Forelimb muscle (tissue), 1 donor: ENCODE measurements at places on chromosomes 12 and 14. TPM values are rescaled to one million over a fixed set of nuclear protein-coding genes. Genes with fewer than 3 reads are reported as not detected.

DNA sequence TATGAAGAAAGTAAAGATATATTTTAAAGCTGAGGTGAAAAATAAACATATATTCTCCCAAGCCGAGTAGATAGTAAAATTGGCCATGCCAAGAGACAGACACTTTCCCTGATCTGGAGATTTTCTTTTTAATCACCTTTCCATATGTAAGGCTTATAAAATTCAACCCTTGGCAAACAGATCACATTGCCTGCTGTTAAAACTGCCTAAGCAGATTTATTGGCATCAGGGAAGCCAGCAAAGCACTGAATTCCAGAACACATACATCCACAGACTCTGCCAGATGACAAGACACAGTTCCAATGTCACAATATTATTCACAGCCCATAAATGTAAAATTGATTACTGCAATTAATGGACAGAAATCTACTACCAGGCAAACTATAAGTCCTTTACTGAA, 78.2 kb upstream of the GARIN2 start:
- no peak for DNase-seq

The LRRIQ1 gene
- 0.63 TPM for polyA plus RNA-seq

DNA sequence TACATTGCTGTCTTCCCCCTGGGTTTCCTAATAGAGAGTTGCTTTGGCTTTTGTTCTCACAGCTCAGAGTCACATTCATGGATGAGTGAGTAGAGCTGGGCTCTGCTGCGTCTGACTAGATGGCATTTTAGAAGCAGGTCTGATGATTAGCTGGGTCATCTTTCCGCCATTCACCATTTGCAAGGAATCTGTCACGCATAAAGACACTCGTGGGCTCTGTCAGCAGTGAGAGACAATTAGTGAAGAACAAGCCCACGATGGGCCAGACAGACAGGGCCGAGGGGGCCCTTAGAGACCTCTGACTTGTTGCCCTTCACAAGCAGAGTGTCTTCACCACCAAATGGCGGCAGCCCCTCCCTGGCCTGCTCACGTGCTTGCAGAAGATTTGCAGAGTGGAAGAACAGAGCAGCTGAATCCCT, 175.0 kb downstream of the CRADD start:
- DNase-seq, result no peak

The TTC5 gene
- 11.4 TPM for polyA plus RNA-seq
